ENCODE measurements at places on chromosomes 6 and 20.

GRCh38 chr6:25472306-25472705, 179.7 kb upstream of the SCGN start:
- DNase-seq, result no peak

- DNase-seq, result no peak
Observed at GRCh38 chr6:165686596-165687365, 23.7 kb upstream of the PDE10A start.

DNA sequence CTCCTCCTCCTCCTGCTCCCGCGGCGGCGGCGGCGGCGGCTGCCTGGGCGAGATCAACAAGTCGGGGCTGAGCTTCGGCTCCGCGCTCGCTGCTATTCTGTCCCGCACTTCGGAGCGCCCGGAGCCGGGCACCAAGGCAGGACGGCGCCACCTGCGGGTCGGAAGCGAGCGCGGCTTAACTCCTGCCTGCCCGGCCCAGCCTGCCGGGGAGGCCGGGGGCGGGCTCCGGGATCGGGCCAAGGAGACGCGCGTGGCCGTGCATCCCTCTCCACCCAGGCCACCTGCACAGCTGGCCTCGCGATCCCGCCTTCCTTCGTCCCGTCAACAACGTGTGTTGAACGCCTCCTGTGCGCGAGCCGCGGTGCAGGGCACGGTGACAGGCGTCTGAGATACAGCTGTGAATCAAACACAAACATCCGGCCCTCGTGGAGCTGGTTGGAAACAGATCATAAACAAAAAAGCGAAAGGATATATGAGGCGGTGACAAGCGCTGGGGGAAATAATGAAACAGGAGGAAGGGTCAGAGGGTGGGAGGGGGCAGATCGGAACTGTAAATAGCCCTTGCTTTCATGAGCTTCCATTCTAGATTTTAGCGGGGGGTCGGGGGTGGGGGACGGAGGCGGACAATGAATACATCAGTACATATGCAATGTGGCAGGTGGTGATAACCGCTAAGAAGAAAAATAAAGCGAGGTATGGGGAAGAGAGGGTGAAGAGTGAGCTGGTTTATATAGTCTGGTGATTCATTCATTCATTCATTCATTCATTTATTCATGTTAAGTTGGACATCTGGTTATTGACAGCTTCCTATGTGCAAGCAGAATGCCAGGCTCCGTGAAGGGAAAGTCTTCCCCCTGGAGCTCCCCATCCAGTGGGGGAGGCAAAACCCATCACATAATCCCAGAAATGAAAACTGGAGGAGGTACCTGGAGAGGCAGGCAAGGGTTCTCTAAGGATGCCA, 2.0 kb upstream of the KCNB1 start:
- peak; percentile 71 for DNase-seq

GRCh38 chr6:167058261-167058660, 59.1 kb downstream of the CEP43 start:
- no peak for DNase-seq

DNA sequence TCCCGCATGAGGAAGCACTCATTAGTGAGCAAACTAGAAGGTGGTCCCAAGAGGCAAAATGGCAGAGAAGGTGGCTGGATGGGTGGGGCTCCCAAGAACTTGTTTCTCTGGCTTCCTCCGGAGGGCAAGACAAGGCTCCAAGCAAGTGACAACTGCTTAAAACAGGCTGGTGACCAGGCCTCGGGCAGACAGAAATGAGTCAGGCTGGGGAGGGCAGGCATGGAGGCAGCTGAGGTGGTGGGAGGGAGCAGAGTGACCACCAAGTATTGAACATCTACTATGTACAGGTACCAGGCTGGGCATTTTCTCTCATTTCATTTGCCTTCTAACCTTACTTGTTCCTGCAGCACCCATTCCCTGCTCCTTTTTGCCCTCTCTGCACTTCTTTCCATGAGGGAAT, 33.4 kb downstream of the TNXB start:
- peak; percentile 39 for DNase-seq

DNA sequence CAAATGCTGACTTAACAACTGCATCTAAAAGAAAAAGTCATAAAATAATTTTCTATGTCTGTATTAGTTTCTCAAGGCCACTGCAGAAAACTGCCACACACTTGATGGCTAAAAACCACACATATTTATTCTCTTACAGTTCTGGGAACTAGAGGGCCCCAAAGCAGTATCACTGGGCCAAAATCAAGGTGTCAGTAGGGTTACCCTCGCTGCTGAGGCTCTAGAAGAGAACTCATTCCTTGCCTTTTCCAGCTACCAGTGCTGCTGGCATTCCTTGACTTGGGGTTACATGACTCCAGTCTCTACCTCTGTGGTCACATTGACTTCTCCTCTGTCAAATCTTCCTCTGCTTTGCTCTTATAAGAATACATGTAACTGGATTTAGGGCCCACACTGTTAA, 124.6 kb upstream of the THEMIS start:
- DNase-seq, result no peak

DNA sequence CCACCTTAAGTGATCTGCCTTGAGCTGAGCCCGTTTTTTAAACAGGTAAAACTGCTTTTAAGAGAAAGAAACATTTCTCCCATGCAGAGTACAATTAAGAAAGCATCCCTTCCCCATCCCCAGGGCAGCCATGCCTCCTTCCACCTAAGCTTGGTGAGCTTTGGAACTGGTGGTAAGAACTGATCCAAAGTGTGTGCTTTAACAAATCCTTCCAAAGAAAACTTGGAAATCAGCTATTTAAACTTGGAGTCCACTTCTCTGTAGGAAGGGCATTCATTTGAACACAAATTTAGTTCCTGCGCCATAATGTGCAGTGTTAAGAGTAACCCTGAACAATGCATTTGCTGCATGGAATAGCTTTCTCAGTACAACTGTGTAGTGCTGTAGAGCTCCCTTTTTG, 17.0 kb downstream of the GMDS start:
- no peak for DNase-seq

- DNase-seq, result no peak
Observed at GRCh38 chr6:43181621-43181941, 415 bp upstream of the CUL9 start.

GRCh38 chr6:75882734-75883133, 133.7 kb downstream of the MYO6 start:
- peak; percentile 57 for DNase-seq

GRCh38 chr6:51057296-51057695, 238.6 kb downstream of the TFAP2B start:
- no peak for DNase-seq

DNA sequence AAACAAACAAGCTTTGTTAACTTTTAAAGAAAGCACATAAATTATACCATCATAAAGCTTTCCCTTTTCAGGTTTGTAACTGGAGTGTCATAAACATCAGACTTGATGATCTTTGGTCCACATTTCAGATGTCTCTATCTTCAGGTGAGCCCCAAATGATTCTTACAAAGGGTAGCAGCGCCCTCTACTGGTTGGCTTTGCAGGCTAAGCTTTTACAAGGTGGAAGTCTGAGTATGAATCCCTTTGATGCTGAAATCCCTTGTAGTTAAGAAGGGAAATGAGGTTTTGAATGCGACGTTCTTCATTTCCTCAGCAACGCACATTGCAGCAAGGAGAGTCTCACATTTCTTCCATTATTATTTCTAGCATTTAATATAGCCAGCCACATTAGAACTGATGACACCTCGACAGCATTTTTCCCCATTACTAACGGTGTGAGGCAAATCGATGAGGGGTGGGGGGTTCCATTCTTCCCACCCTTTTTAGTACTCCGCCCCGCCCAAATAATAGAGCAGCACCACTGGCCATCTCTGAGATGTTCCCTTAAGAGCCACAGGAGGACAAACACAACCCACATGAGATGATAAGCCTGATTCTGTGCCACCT, 126.3 kb upstream of the NT5E start:
- peak; percentile 79 for DNase-seq

DNA sequence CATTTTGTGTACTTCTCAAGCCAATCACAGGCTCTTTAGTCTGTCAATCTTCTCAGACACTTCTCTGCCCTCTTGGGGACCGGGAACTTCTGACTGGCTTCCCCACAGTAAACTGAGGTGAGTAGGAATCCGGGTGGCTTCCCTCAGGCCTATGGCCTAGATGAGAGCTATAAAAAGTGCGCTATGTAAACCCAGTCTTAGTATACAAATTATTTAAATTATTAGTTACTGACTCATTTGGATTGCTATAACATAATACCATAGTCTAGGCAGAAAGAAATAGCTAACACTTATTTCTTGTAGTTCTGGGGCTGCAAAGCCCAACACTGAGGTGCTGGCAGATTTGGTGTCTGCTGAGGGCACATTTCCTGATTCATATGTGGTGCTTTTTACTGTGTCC, 109.2 kb upstream of the MCHR2 start:
- peak; percentile 29 for DNase-seq

- no peak for DNase-seq
Observed at GRCh38 chr20:31979713-31980426, 11.9 kb downstream of the XKR7 start.

DNA sequence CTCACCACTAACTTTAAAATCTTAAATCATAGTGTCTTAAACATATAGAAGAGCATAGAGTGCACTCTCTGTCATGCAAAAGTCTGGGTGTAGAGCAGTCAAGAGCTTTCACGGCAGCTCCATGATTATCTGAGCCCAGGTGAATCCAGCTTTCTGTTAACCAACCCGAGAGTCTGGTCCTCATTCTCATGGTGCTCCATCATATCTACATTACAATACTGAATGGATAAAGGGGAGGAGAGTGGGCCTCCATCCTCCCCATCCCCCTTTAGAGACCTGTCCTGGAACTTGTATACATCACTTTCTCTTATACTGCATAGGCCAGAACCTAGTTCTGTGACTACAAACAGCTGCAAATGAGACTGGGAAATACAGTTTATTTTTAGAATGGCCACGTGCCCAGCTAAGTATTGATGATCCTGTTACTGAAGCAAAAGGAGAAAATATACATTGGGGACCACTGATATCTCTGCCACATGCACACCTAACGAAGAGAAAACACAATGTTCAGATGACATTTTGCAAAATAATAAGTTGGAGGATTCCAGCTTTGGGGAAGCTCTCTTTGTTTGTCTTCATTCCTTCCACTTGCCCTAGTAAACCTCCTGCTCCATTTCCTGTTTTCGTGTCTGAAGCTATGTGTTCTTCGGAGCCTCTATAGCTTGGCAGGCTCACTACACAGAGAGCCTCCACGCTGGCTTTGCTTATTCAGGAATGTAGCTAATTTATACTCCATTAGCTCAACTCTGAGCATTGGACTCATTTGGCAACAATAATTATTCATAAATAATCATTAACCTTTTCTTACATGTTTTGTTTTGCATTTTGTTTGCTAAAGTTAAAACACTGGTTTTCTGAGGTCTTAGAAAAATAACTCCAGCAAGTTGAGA, 110.1 kb downstream of the IYD start:
- no peak for DNase-seq

DNA sequence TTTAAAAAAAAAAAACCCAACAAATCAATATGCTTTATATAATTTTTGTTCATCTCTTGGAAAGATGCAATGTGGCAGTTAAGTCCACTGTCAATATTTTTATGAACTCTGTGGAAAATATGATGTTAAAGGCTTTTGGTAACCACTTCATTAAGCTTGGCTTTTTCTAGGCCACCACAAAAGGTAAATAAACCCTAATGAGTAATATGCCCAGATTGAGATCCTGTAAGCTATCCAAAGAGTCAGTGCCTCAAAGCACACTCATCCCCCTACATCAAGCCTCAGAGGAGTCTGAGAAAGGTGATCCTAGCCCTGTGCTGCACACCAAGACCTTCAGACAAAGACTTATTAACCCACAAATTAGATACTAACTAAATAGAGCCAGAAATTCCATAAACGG, 121.1 kb downstream of the CDC5L start:
- peak; percentile 69 for DNase-seq

- no peak for DNase-seq
Observed at GRCh38 chr6:134005800-134006199, 46.6 kb downstream of the SLC2A12 start.

GRCh38 chr20:54118220-54119001, 48.0 kb upstream of the BCAS1 start:
- no peak for DNase-seq

DNA sequence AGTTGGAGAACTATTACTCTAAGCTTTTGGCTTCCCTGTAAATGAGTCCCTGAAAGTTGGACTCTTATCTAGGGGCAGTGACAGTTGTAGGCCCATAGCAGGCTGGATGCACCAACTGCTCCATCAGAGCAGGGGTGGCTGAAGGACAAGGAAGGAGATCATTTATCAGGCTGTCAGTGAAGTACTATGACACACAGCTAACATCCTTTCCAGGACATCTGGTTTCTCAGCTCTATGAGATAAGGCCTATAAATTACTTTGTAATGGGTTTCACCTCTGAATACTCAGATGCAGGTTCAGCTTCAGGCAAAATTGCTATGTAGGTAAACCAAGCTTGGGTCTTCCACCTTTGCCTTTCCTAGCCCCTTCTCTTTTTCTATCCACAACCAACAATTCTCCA, 468.5 kb downstream of the KIF16B start:
- no peak for DNase-seq

GRCh38 chr20:61686051-61686936, 379.4 kb downstream of the TAF4 start:
- no peak for DNase-seq

GRCh38 chr20:50320005-50320900, 129.6 kb downstream of the CEBPB start:
- no peak for DNase-seq

GRCh38 chr6:44831002-44831610, 443.6 kb downstream of the CDC5L start:
- DNase-seq, result peak; percentile 70

DNA sequence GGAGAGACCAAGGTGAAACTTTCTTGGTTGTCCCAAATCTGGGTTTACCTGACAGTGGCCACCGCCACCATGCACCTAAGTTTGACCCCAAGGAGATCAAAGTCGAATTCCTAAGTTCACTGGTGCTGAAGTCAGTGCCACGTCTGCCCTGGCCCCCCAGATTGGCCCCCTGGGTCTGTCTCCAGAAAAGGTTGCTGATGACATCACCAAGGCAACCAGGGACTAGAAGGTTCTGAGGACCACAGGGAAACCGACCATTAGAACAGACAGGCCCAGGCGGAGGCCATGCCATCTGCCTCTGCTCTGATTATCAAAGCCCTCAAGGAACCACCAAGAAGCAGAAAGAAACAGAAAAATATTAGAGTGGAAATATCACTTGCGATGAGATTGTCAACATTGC, 91.2 kb downstream of the DLL1 start:
- no peak for DNase-seq

GRCh38 chr6:154742891-154743290, 9.7 kb downstream of the SCAF8 start:
- no peak for DNase-seq

GRCh38 chr6:49462599-49462926, 490 bp downstream of the MMUT start:
- DNase-seq, result no peak

GRCh38 chr6:3450888-3451287, 6.0 kb downstream of the SLC22A23 start:
- no peak for DNase-seq
